ENCODE measurements at places on chromosomes 7 and 10.

DNA sequence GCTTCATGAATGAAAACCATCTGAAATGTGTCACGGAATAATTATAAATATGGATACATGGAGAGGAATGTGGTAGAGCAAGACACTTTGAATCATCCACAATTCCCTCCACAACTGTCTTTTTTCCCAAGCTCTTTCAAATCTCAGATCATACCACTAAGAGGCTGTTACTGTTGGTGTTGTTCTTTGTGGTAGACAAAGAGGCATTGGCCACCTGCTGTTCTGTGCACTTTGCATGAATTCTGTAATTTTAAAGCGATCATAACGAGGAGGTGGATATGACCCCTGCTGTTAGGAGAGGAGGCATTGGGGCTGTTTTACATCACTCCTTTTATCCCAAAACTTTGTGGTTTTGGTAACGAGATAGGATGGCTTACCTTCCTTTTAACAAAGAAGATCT lies 141.2 kb upstream of the KLF6 start:
- DNase-seq = no peak

GRCh38 chr7:133750287-133750686 lies 376.9 kb upstream of the LRGUK start:
- no peak for DNase-seq

- no peak for DNase-seq
Measured at GRCh38 chr10:8811201-8811600, 756.7 kb downstream of the GATA3 start.

DNA sequence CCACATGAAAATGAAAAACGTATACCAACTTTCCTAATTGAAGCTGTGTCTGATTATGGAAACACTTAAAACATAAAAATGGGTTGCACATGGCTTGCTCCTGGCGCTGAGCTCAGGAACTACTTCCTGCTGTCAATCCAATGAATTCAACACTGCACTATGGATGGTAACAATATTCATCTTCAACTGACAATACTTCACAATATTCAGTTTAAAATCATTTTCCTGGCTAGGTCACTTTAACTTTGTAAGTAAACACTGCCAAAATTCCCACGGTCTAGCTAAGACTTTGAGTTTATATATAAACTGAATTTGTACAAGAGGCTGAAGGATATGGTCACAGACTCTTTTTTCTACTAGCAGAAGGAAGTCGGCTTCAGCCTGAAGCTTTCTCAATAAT lies 556.9 kb downstream of the TNS3 start:
- no peak for DNase-seq

- no peak for DNase-seq
Measured at GRCh38 chr10:119166564-119166963, 1.1 kb upstream of the SFXN4 start.

GRCh38 chr7:92621026-92621540 lies 30.9 kb upstream of the FAM133B start:
- peak; percentile 70 for DNase-seq

- no peak for DNase-seq
Measured at GRCh38 chr7:124843336-124843735, 77.7 kb upstream of the GPR37 start.

DNA sequence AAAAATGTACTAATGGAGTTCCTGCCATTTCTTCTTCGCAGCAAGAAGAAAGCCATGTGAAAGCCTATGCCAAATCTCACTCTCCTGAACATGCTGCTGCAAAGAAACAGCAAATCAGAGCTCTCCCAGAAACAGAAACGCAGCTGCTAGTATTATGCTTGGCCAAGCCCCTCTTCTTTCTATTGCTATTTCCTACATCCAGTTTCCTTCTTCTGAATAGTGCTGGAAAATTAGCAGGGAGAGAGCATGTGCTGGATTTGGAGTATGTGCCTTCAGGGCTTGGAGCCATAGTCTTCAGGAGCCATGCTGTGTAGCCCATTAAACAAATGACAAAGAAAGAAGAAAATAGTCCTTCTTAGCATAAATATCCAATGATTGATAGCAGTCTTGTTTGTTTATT lies 852.0 kb upstream of the PHF14 start:
- no peak for DNase-seq

DNA sequence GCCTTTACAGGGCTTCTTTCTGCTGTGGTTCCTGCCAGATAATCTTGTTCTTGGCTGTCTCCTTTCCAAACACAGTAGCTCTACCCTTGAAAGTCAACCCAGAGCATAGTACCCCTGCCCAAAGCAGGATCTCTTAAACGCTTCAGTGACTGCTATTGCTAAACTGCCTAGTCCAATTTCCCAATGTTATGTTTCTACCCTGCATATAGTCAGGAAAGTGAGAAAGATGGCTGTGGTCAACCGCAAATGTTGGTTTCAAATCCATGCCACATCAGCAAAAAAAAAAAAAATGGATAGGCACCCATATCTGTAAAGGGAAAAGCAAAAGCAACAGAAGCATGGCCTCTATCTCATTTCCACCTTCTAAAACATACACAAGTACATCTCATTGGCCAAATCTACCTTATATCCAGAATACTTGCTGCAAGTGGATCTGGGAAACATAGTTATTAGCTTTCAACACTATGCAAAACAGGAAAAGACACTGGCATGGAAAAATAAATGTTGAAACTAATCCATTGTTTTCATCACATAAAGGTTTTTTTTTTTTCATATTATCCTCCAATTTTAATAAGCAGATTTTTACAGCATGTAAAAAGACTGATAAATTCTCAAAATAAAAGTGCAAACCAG lies 59.8 kb downstream of the DNAJC1 start:
- no peak for DNase-seq

- peak; percentile 41 for DNase-seq
Measured at GRCh38 chr10:73931767-73932619, 21.1 kb downstream of the PLAU start.

- DNase-seq = no peak
Measured at GRCh38 chr10:61628875-61629513, 33.7 kb upstream of the CABCOCO1 start.

DNA sequence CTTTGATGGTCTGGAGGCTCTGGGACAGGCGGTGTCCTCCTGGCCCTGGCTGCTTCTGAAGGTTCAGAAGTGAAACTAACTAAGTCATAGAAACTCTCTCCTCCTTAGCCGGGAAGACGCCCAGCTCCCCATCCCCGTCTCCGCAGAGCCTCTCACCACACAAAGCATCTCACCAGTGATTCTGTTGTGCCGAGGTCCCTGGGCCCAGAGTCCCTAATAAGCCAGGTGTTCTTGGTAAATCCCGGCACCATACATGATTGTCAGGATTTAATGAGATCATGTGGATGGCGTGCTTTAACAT lies 9.4 kb downstream of the HKDC1 start:
- DNase-seq = no peak

DNA sequence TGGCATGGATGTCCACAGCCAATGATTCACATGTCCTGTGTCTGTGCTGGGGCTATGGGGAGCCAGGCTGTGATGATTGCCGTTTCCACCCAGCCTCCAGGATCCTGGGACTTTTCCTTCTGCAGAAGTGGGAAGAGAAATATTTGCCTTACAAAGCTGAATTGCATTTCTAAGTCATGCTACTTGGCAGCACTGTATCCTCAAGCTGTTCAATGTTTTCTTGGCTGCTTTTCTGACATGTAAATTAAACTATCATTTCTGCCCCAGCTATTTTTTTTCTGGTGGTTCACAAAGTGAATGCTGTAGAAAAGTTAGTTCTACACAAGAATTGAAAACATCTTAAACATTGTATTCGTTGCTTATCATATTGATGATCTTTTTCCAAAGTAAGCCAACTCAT lies 51.9 kb upstream of the TCERG1L start:
- no peak for DNase-seq

- no peak for DNase-seq
Measured at GRCh38 chr7:108000875-108001763, 1.8 kb downstream of the LAMB1 start.

DNA sequence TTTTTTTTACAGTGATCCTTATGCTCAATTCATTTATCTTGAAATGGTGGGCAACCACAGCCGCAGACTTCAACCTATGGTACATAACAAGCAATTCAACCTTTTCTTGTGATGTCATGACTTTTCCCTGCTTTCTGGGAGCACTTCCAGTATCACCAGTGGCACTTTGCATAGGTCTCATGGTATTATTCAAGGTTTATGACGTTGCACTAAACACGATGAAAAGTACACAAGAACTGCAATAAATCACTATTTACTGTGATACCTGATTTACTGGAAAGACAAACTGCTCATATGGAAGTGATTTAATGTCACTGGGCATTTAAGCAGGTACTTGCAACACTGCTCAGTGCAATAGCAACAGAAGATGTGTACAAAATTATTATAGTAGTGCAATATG lies 251.7 kb upstream of the CXCL12 start:
- no peak for DNase-seq

DNA sequence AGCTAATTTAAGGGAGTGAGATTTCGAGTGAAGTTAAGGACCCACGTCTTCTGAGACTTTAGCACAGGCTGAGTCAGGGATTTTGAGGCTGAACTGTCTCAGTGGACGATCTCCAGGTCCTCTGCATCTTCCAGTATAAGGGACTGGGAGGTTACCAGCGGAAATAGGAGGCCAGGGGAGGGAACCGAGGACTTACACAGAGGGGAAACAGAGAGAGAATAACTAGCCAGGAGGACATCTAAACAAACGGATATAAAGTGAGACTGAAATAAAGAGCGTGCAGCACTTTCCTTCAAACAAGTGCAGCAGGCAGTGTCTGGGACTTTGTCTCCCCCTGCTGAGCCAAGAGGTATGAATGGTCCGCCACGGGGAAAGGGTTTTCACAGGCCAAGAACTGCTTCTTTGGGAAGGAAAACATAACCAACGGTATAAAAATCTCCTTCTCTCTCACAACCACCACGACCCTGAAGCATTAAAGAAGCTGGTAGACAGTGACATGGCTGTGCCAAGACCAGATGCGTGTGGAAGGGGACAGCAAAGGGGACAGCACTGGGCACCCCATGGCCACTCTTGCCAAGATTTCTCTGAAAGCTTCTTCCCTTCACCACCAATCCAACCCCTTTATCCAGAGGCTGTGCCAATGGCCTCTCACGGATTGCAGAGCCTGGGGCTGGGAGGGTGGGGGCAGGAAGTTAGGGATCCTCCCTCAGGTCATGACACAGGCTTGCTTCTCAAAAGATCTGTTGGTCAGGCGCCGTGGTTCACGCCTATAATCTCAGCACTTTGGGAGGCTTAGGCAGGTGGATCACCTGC lies 72.0 kb downstream of the SLC37A3 start:
- no peak for DNase-seq

- no peak for DNase-seq
Measured at GRCh38 chr10:103224133-103224532, 21.6 kb upstream of the RPEL1 start.

- no peak for DNase-seq
Measured at GRCh38 chr10:29949411-29950011, 109.9 kb downstream of the JCAD start.

DNA sequence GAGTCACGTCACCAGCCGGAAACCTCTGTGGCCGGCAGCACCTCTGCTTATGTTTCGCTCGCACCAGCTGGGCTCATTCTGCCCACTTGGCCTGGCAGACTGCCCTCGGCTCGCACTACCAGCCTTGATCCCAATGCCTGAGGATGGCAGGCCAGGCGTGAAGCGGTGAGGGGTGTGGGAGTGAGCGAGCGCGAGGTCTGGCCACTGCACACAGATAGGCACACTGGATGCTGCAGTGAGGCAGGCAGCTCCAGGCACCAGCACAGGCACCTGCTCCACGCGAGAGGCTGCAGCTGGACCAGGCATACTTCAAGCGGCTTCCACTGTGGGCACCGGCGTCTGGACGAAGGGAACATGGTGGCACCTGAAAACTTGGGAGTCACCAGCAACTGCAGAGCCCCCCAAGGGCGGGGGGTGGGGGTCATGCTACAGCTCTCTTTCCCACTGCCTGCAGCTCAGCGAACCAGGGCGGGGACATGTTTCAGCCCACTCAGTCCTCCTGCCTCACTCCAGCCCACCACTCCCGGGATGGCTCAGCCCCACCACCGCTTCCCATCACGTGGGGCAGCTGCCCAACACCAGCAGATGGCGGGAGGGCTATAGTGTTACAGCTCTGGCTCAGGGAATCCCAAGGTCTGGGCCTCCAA lies 5.4 kb upstream of the DMTF1 start:
- DNase-seq = no peak

GRCh38 chr7:74506325-74506724 lies 52.6 kb downstream of the GTF2IRD1 start:
- DNase-seq = no peak

DNA sequence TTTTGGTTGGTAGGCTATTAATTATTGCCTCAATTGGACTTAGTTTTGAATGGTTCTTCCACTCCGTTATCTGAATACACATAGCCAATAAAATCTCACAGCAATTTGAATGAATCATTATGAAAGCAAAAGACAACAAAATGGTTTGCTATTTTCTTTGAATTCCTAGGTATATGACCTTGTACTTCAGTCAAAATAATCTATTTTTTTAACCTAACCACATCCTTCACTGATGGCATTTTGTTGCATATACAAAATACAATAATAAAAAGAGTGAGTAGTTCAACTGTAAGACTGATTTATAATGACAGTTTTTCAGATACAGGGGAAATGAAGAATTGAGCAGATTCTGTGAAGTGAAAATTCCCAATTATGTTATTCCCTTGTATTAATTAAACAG lies 433.1 kb downstream of the HTR7 start:
- DNase-seq = no peak

- DNase-seq = no peak
Measured at GRCh38 chr7:157684909-157685429, 348.2 kb downstream of the DNAJB6 start.

- DNase-seq = no peak
Measured at GRCh38 chr10:14603534-14604102, 171.1 kb downstream of the FAM107B start.

DNA sequence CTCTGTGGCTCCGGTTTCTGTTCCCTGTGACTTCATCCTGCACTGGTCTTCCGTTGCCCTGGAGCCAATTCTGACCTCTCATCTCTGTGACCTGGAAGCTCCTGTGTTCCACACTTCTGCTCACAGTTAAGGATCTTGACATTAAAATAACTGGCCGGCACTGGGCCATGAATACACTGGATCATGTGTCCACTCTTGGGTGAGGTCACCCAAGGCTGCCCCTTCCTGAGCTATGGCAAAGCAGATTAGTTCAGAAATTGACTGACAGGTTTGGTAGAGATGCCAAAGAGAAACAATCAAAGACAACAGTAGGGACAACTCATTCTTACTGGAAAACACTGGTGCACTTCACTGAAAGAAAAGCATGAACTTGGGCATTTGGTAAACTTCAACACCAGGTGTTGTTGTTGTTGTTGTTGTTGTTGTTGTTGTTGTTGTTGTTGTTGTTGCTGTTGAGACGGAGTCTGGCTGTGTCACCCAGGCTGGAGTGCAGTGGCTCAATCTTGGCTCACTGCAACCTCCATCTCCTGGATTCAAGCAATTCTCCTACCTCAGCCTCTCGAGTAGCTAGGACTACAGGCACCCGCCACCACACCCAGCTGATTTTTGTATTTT lies 36.7 kb upstream of the GRID1 start:
- DNase-seq = no peak

GRCh38 chr10:92734301-92734700 lies 44.5 kb downstream of the HHEX start:
- DNase-seq = no peak

Measured in stimulated activated CD4-positive, alpha-beta T cell treated with anti-CD3 and anti-CD28 coated beads, Interleukin-12 subunit alpha, Interleukin-12 subunit beta, amount 100 ng/mL, for 24 hours (primary cell).